ENCODE measurements at places on chromosomes 13 and 19. TPM values are rescaled to one million over a fixed set of nuclear protein-coding genes. Genes with fewer than 3 reads are reported as not detected.

- DNase-seq = no peak
Observed at GRCh38 chr13:88103824-88104223, 432.7 kb downstream of the SLITRK5 start.

GRCh38 chr13:31361673-31362072 is 161.9 kb downstream of the B3GLCT start:
- no peak for DNase-seq

DNA sequence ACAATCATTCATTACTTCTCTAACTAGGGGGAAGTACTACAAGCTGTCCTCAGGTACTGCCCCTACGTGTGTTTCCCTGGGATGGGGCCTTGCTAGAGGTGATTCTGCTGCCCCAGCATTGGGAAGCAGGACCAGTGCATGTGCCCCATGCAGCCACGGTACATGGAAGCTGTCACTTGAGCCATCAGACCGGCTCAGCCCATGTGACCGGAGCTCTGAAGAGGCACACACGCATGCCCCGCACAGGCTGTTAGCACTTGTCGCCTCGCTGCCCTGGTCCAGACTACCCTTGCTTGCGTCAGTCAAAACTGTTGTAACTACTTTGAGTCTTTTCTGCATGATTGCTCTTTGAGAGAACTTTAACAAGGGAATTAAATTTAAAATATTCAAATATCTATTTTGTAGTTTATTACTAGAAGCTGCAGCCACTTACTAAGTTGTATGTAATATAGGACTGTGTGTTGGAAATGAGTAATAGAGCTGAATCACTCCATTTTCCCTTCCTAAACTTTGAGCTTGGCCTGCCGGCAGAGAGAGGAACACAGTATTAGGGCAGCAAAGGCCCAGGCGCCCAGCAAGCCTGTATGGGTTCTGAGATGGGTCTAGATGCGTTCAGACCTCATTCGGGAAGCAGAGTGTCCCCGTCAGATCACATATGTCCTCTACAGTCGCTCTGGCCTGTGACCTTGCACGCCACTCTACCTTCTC is 42.2 kb downstream of the DHRS12 start:
- DNase-seq = no peak

DNA sequence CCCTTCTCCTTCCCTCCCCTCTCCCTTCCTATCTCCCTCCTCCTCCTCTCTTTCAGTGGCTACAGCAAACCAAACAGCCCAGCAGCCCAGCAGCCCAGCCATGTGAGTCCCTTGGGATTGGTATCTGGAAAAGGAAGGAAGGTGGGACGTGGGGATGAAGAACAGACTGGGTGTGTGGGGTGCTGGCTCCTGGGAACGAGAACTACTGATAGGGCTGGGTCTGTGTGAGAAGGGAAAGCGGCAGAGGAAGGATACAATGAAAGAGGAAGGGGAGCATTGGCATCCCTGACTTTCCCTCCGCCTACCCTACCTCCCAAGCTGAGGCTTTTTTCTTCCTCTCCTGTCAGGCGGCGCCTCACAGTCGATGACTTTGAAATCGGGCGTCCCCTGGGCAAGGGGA is 863 bp downstream of the AURKC start:
- no peak for DNase-seq

- no peak for DNase-seq
Observed at GRCh38 chr13:48731957-48732569, 78.3 kb downstream of the CYSLTR2 start.

TMEM221 gene
- not detected for total RNA-seq

ZNF576 gene
- 12.1 TPM for total RNA-seq

PPM1N gene
- 1.1 TPM for total RNA-seq

Data from mesenteric fat pad (tissue), 1 donor.